ENCODE measurements at places on chromosomes 7 and 10. TPM values are rescaled to one million over a fixed set of nuclear protein-coding genes. Genes with fewer than 3 reads are reported as not detected.

Gene ACTR3C
- 13.0 TPM for total RNA-seq

Gene OR2A1
- not detected for total RNA-seq

Gene CYP26C1
- total RNA-seq = 0.20 TPM

Gene SUN3
- not detected for total RNA-seq

Gene COL26A1
- not detected for total RNA-seq

Gene TUBB8
- not detected for total RNA-seq

Gene ATOH7
- not detected for total RNA-seq

- H3K36me3 ChIP-seq = no peaks in the 10 kb centered on the region
- no peak overlapping the region for H3K4me3 ChIP-seq
- H3K4me1 ChIP-seq = no peaks in the 10 kb centered on the region
- DNase-seq = no peak
Observed at GRCh38 chr10:24851629-24852028, 100.8 kb downstream of the PRTFDC1 start.

DNA sequence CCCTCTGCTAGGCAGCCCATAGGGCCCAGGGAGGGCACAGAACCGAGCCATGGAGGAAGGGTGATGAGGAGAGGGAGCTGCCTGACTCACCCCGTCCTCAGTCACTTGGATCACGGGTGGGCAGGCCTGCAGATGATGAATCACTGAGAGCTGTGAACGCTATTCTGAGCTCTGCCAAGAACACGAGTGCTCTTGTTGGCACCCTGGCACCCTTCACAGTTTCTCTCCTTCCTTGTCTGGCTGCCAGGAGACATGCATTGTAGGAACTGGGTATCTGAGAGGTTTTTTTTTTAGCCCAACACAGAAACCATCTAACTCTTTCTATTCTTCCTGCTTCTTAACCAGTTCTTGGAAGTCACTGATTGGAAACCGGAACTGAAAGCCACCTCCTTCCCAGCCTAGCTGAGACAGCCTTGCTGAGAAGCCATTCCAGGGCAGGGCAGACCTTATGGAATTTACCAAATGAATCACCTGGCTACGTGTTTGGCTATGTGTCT is 82.1 kb downstream of the SLC37A3 start:
- H3K27ac ChIP-seq = no peak overlapping the region
- no peak for DNase-seq
- H3K36me3 ChIP-seq = no peaks in the 10 kb centered on the region
- no peaks in the 10 kb centered on the region for H3K4me1 ChIP-seq

DNA sequence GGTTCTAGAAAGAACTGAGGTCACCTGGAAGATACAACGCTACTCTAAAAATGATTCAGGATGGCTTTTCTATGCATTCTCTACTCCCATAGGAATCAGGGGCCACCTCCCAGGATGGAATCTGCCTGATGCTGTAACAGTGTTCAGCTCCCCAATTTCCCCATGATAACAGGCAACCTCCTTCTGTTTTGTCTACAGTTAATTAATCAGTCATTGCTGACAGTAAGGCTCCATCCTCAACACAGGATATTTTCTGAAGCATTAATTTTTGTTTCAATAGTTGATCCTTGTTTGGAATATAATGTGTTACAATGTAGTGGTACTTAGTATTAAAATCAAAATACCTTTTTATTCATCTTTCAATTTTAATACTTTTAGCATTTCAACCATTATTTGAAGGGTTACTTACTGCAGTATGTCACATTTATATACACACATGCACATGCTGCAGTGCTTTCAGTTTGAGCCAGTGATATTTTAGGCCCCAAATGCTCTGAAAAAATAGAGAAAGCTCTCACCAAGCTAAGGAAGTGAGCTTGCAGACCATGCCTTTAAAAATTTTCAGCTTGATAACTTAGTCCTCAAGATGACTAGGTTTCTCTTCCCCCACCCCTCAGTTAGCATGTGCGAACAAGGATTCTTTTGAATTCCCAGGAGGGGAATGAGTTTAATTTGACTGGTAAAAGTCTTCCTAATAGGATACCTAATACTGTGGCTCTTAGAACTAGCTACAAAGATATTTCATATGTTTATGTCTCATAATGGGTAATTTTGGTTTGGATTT is 592 bp upstream of the PIK3CG start:
- H3K36me3 ChIP-seq = peaks cover 16% of the 10 kb centered on the region
- no peaks in the 10 kb centered on the region for H3K27me3 ChIP-seq
- peak overlapping the region; percentile 66 for H3K27ac ChIP-seq
- H3K4me3 ChIP-seq = peak overlapping the region; percentile 68
- H3K4me1 ChIP-seq = peaks cover 58% of the 10 kb centered on the region

DNA sequence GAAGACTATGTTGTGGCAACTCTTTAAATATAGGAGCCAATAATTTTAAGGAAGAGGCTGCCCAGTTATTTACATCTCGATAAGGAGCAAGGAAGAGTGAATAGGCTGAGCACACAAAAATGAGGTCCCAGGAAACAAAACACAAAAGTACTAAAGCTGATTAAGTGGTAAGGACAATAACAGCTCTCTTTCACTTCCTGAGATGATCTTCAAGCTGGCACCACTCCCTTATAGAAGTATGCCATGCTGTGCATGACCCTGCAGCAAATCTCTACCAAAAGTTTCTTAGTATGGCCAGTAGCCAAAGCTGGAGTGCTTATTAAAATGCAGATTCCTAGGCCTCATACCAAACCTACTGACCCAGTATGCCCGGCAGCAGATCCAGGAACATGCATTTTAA is 39.7 kb downstream of the CADPS2 start:
- H3K4me1 ChIP-seq = no peaks in the 10 kb centered on the region
- no peaks in the 10 kb centered on the region for H3K27me3 ChIP-seq
- no peaks in the 10 kb centered on the region for H3K36me3 ChIP-seq
- no peak overlapping the region for H3K4me3 ChIP-seq

DNA sequence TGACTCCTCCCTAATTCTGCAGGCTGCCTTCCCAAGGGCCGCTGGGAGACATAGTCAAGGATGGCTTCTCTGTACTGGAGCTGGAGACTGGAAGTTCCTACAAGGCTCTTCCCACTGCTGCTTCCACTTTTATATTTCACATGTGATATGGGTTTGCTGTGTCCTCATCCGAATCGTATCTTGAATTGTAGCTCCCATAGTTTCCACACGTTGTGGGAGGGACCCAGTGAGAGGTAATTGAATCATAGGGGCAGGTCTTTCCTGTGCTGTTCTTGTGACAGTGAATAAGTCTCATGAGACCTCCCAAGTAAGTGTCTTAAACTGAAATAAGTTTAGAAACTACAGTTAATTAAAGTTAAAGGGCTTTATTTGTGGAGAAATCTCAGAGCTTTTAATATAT is 47.0 kb upstream of the BICC1 start:
- no peak overlapping the region for H3K4me3 ChIP-seq
- no peak overlapping the region for H3K27ac ChIP-seq
- H3K36me3 ChIP-seq = no peaks in the 10 kb centered on the region
- H3K4me1 ChIP-seq = no peaks in the 10 kb centered on the region

DNA sequence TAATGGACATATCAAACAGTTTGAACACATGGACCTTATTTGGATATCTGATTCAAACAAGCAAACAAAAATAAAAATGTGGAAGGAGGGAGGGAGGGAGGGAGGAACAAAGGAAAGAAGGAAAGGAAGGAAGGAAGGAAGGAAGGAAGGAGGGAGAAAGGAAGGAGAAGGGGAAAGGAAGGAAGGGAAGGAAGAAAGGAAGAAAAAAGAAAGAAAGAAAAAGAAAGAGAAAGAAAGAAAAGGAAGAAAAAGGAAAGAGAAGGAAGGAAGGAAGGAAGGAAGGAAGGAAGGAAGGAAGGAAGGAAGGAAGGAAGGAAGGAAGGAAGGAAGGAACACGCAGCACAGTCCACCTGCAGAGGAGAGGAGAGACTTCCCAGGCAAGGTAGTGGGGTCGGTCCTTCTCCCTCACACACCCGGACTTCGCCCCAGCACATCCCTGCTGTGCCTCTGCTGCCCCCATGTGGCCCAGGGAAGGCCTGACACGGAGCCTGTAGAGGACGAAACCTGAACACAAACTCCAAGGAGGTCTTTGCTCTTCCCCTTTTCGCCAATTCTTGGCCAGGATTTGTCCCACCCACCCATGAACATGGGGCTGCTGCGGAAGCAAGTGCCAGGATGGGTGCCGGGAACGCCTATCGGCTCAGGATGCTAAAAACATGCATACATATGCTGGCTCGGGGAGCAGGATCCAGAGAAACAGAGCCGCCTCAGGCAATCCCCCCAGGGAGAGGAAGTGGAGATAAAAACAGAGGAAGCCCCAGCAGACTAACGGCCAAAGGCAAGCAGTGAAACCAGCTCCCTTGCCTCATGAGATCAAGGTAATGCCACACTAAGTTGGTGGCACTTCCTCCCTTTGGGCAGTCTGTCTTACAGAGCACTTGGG is 52.3 kb upstream of the DGKI start:
- peaks cover 9% of the 10 kb centered on the region for H3K4me1 ChIP-seq
- H3K27ac ChIP-seq = no peak overlapping the region
- DNase-seq = peak; percentile 58
- H3K36me3 ChIP-seq = peaks cover 20% of the 10 kb centered on the region
- no peak overlapping the region for H3K4me3 ChIP-seq

GRCh38 chr7:96800824-96801223 is 91.2 kb upstream of the SEM1 start:
- no peak overlapping the region for H3K27ac ChIP-seq
- H3K4me1 ChIP-seq = no peaks in the 10 kb centered on the region
- H3K27me3 ChIP-seq = no peaks in the 10 kb centered on the region
- no peak for DNase-seq

GRCh38 chr10:132204781-132205473 is 18.2 kb downstream of the DPYSL4 start:
- H3K36me3 ChIP-seq = no peaks in the 10 kb centered on the region
- no peak overlapping the region for H3K4me3 ChIP-seq
- no peaks in the 10 kb centered on the region for H3K27me3 ChIP-seq
- H3K27ac ChIP-seq = no peak overlapping the region

DNA sequence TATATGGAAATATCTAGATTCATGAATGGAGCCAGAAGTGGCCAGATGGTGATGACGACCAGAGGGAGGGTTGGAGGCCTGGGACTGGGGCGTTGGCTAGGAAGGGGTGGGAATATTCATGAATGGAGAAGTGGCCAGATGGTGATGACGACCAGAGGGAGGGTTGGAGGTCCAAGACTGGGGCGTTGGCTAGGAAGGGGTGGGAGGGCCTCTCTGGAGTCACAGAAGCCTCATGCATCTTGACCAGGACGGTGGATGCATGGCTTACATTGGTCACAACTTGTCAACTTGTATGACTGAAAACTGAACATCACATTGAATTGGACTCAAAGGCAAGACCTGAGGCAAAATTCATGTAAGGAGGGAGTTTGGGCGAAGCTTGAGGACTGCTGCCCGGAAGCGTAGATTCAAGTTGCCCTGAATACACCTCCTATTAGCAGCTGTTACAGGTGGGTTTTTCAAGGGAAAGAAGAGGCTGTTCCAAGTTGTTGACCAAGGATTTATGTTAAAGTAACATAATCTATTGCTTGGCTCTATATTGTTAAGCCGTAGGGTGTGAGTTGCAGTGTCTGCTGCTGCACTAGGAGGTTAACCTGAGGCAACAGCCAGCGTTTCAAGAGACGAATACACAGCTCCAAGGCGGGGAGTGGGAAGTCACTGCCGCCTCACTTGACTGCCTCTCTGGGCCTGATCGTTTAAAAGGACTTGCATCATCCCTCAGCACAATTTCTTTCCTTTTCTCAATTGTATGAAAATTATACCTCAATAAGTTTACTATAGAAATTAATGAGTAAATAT is 55.1 kb upstream of the FAM20C start:
- H3K27me3 ChIP-seq = no peaks in the 10 kb centered on the region
- no peak overlapping the region for H3K27ac ChIP-seq
- H3K4me1 ChIP-seq = no peaks in the 10 kb centered on the region

- H3K27me3 ChIP-seq = no peaks in the 10 kb centered on the region
- no peak overlapping the region for H3K27ac ChIP-seq
- peak; percentile 73 for DNase-seq
Observed at GRCh38 chr10:124225467-124226270, 132.3 kb upstream of the CHST15 start.

DNA sequence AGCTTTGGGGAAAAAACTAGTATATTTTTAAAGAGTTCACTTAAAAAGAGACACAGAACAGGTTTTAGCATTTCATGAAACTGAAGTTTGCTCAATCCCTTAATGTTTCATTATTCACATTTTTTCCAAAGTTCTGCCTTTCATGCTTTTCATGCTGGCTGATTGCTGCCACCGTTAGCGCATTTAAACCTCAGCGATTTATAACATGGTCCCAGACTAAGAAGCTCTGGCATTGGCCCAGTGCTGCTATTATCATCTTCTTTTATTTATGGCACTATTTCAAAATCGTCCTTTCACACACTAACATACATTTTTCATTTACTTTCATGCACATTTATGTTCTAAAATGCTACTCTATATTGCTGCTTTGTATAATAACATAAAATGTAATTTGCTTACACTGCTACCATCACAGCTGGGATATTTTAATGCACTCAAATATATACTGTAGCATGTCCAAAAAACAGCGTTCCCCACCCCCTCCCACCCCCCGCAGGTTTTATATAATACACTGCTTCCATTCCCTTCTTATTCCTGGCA is 141.9 kb downstream of the MPP7 start:
- H3K4me3 ChIP-seq = no peak overlapping the region
- H3K27ac ChIP-seq = no peak overlapping the region
- DNase-seq = no peak
- H3K36me3 ChIP-seq = no peaks in the 10 kb centered on the region

GRCh38 chr10:1603181-1603580 is 134.1 kb downstream of the ADARB2 start:
- no peaks in the 10 kb centered on the region for H3K27me3 ChIP-seq
- no peaks in the 10 kb centered on the region for H3K4me1 ChIP-seq
- H3K36me3 ChIP-seq = no peaks in the 10 kb centered on the region
- H3K27ac ChIP-seq = no peak overlapping the region
- no peak for DNase-seq

DNA sequence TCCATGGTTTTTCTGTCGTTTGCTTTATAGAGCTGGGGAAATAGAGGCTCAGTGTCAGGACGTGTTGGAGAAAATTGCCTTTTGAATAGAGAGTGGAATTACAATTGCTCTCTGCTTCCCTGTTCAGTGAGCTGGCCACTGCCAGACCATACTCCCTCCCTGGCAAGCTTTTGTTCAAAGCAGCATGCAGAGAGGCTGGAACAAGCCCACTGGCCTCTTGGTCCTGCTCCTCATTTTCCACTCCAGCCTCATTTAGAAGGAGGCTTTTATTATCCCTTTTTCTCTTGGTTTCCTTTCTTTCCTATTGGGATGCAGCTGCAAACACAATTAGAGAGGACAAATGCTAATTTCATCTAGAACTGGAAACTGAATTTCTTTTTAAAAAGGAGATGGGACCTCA is 302.2 kb upstream of the PODXL start:
- H3K36me3 ChIP-seq = no peaks in the 10 kb centered on the region
- DNase-seq = no peak
- no peaks in the 10 kb centered on the region for H3K27me3 ChIP-seq
- no peak overlapping the region for H3K4me3 ChIP-seq

GRCh38 chr10:124722798-124723783 is 21.1 kb downstream of the FAM53B start:
- peak; percentile 47 for DNase-seq
- peaks cover 100% of the 10 kb centered on the region for H3K4me1 ChIP-seq
- no peaks in the 10 kb centered on the region for H3K27me3 ChIP-seq
- peak overlapping the region; percentile 82 for H3K27ac ChIP-seq

DNA sequence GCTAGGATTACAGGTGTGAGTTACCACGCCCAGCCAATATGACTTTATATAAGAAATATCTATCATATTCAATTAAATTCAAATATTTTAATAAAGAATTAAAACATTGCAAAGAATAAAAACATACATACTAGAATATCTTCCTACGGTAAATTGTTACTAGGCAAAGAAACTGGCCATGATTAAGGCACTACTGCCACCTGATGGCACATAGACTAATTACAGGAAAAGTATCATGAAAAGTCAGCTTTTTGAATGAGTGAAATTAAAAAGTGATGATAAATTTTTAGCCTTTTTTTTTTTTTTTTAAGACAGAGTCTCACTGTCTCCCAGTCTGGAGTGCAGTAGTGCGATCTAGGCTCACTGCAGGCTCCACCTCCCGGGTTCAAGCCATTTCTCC is 30.9 kb downstream of the MRPS33 start:
- H3K36me3 ChIP-seq = no peaks in the 10 kb centered on the region
- no peaks in the 10 kb centered on the region for H3K4me1 ChIP-seq
- no peak for DNase-seq
- no peaks in the 10 kb centered on the region for H3K27me3 ChIP-seq
